ENCODE measurements at places on chromosomes 4 and X. TPM values are rescaled to one million over a fixed set of nuclear protein-coding genes. Genes with fewer than 3 reads are reported as not detected.

COX7B2 gene
- not detected for total RNA-seq

AP1S2 gene
- total RNA-seq, result 19.1 TPM

TLR3 gene
- 0.37 TPM for total RNA-seq

CXCL13 gene
- total RNA-seq, result not detected

NLGN3 gene
- total RNA-seq, result 0.86 TPM

ATP2B3 gene
- total RNA-seq, result 0.06 TPM

RNF175 gene
- total RNA-seq, result not detected

EDNRA gene
- total RNA-seq, result 0.44 TPM

DCAF12L1 gene
- total RNA-seq, result not detected

PPP4R3C gene
- total RNA-seq, result not detected

ARHGEF38 gene
- total RNA-seq, result not detected

Measured in A549 treated with CpdA at 1 μM for 4 hours (cell line).